ENCODE measurements at places on chromosomes 3 and 15.
A peak's percentile ranks its signal among the peaks of the same experiment; 100 is the strongest.

GRCh38 chr3:36653095-36653494, 111.3 kb downstream of the DCLK3 start:
- peak; percentile 23 for DNase-seq

GRCh38 chr15:62413786-62414185, 248.7 kb upstream of the C2CD4B start:
- DNase-seq = no peak

DNA sequence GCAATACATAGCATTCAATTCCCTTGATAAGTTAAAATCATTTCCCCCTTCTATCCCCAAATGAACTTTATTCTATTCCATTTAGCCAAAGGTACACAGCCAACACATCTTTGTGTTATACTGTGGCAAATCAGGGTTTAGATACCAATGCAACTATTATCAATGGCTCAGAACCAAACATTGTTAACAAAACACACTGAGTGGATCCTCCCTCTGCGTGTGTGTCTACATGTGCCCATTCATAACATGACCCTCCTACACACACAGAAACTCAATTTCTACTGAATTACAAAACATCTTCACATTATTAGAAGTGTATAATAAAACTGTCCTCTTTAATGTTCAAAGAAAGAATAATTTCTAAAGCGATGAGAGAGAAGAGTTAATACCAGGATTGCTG, 1.3 kb downstream of the TTBK2 start:
- DNase-seq = no peak

DNA sequence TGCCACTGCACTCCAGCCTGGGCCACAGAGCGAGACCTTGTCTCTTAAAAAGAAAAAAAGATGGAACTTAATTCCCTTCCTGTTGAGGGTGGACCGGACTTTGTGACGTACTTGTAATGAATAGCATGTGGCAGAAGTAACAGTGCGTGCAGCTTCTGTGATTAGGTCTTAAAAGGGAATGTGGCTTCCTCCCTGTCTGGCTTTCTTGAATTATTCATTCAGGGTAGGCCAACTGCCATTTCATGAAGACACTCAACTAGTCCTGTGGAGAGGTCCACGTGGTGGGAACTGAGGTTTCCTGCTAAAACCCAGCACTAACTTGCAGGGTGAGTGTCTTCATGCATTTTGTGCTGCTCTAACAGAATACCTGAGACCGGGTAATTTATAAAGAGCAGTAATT, 98.9 kb upstream of the PIAS1 start:
- DNase-seq = no peak

GRCh38 chr15:69861331-69862171, 236.2 kb downstream of the TLE3 start:
- peak; percentile 56 for DNase-seq

- no peak for DNase-seq
These were observed 265.9 kb downstream of the CD47 start for GRCh38 chr3:107824822-107825371.

- no peak for DNase-seq
These were observed 4.1 kb downstream of the LOXL1 start for GRCh38 chr15:73930371-73930770.

GRCh38 chr15:90153658-90154057, 47.5 kb upstream of the SEMA4B start:
- no peak for DNase-seq

DNA sequence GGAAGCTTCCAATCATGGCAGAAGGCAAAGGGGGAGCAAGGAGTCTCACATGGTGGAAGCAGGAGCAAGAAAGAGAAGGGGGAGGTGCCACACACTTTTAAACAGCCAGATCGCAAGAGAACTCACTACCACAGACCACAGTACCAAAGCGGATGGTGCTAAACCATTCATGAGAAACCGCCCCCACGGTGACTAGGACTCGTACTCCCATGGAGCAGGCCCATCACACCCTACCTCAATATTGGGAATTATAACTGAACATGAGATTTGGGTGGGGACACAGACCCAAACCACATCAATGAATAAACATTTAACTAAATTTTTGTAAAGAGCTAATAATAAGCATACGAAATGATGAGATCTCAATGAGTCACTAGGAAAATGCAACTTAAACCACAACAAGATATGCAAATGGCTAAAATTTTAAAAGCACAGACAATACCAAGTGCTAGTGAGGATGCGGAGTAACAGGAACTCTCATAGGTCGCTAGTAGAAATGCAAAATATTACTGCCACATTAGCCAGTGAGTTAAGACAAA, 10.0 kb downstream of the MRPS25 start:
- no peak for DNase-seq

GRCh38 chr3:19937459-19938294, 3.7 kb upstream of the EFHB start:
- DNase-seq = no peak

DNA sequence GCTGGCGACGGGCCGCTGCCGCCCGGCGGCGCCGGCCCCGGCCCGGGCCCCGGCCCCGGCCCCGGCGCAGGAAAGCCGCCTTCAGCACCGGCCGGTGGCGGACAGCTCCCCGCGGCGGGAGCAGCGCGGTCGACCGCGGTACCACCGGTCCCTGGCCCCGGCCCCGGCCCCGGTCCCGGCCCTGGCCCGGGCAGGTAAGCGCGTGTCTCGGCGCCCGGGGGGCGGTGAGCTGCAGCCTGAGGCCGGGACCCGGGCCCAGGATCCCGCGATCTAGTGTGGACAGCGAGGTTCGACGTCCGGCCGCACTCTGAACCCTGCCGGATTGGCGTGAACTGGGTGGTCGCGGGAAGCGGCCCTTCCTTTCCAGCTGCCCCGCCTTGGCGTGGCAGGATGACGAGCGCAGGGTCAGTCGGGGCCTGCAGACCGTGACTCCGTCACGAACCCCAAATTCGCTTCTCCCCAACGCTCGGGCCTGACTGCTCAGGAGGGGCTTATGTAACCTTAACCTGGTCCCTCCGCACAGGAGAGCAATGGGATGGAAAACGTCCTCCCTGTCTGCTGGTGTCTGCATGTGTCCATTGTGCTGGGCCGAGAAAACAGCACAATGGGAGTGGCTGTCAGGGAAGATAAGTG, 472 bp downstream of the BSN start:
- DNase-seq = no peak

GRCh38 chr3:11455956-11456355, 183.8 kb downstream of the ATG7 start:
- DNase-seq = no peak

DNA sequence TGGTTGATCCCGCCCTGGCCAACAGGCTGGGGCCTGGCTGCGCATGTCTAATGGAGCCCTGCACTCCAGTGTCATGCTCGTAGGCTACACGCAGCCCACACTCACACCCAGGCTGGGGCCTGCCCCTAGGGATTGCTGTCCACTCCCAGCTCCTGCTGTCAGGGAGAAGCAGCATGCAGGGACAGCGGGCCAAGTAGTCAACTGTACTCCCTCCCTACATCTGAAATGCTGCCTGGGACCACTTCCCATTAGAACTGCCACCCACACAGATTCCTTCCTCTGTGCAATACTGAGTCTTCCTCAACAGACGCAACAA, 16.1 kb downstream of the ALS2CL start:
- DNase-seq = no peak

DNA sequence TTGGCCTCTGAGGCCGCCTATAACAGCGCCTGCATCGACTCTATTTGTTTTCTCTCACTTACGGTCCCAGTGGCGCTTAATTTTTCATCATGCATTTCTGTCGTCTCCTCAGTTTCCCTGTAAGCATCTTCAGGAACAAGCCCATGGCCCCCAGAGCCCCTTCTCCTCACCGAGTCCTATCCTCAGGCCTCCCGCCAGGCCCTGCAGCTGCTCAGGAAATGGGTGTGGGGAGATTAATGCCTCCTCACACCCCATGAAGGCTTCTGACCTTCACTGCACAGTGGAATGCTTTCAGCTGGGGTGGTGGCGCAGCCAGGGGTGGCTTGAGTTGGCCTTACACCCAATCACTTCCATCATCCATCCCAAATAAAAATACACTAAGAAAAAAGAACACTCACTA, 260.4 kb downstream of the FAM43A start:
- no peak for DNase-seq

- no peak for DNase-seq
These were observed 258.1 kb upstream of the NECTIN3 start for GRCh38 chr3:110813541-110813940.

GRCh38 chr3:177141471-177141870, 55.8 kb downstream of the TBL1XR1 start:
- no peak for DNase-seq

GRCh38 chr3:181056136-181056732, 66.7 kb upstream of the DNAJC19 start:
- no peak for DNase-seq

DNA sequence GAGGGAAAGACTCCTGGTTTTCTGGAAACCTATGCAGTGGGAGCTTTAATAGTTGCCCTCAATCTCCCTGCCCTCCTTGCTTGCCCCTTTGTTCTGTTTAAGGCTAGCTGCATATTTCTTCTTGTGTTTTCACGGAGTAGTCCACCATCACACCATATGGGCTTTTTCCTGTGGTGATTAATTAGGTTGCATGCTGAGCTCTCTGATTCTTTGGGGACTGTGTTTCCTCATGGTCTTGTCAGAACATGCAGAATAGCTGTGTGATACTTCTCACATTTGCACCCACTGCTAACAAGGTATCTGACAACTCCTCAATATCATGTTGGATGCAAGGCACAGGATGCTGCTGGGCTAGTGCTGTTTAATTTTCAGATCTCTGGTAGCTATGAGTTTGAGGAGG, 139.6 kb downstream of the PTPRG start:
- no peak for DNase-seq

DNA sequence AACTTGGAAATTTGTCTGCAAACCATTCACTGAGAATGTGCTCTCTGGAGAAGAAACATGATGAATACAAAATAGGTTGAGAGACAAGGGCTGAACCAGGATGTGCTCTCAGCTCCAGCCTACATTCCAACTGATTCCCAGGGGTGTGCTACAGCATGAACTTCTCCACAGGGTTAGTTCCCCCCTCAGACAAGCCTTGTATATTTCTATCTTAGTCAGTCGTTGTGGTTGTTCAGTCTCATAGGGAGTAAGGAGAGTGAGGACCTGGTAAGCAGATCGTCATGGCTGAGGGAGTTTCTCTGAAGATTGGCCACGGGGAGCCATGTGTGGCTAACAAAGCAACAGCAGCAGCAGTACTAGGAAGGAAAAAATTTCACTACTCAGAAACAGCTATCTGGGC, 919.7 kb upstream of the CADM2 start:
- DNase-seq = no peak

DNA sequence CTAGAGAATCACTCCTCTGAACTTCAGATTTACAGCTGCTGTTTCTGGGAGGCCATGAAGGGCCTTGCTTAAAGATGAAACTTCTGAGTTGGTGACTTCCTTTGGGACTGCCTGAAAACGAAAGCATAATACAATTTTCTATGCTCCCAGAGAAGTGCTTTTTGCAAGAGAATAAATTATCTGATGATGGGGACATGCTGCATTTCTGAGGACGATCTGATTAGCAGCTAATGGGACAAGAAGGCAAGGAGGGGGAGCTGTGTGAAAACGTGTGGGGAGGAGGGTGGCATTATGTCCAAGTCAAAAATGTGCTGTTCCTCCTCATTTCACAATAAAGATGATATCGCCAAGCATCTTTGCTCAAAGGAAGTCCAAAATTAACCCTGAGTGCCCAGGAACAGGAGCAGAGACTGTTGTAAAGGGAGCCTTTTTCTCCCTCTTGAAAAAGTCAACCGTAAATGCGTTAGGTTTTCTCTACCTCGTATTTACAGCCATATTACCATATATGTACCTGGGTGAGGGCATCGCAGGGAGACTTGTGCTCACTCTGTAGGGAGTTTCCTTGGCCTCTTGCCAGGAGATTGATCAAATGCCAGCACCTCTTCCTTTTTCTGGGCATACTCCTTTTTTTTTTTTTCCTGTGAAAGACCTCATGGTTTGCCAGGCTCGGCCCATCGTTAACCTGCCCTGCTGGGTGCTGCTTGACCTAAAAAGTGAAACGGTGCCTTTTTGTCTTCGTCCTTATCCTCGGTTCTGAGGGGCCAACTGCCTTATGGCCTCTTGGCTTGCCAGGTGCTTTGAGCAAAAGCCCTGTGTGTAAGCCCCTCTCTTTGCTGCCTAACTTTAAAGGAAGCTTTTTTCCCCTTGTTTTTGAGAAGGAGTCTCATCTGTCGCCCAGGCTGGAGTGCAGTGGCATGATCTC, 11.5 kb downstream of the ITPR1 start:
- no peak for DNase-seq

GRCh38 chr3:169746924-169747323, 17.9 kb downstream of the TERC start:
- DNase-seq = no peak

DNA sequence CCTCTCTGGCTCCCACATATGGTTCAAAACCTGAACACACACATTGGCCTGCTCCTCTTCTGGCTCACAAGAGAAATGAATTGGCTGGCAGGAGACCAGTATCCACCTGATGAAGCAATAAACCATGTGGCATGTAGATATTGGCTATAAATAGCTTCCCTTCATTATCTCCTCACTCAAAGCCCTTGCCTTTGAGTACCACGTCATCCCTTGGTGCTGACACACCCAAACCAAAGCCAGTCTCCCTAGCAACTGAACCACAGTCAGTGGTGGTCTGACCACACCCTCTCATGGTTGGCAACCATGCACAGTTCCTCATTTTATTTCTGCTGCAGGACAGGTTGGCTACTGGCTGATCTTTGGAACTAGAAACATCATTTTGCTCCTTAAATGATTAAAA, 98.8 kb downstream of the ZNF621 start:
- peak; percentile 38 for DNase-seq

GRCh38 chr3:66803206-66803605, 194.9 kb upstream of the KBTBD8 start:
- DNase-seq = no peak

DNA sequence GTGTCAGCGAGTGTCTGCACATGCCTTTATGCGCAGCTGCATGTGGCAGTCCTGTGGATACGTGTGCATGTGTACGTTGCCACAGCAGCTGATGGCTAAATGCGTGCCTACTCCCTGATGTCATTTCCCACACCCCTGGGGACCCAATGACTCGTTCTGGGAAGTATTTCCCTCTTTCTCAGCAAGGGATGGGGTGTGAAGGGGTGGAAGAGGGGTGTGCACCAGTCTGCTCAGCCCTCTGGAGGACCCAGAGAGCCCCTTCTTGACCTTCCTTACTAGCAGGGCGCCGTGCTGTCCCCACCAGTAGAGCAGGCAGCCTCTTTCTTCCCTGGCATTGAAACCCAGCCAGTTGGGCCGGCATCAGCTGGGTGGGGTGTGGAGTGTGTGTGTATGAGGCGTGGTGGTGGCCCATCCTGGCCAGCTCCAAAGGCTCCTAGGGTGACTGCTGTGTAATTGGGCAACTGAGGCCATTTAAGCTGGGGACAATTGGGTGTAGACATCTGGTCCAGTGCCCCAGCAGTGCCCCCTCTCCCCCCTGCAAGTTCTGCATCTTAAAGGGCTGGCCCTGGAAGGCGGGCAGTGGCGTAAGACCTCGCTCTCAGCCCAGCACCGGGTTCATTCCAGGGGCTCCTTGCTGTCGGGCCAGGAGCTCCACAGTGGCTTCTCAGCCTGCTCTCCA, 19.2 kb downstream of the SNX33 start:
- peak; percentile 61 for DNase-seq

GRCh38 chr3:48434591-48435222, 4.8 kb upstream of the PLXNB1 start:
- no peak for DNase-seq

Measured in Caki2 (cell line).